Neural progenitor cell (in vitro differentiated cells): ENCODE measurements at places on chromosomes 11 and 22.

GRCh38 chr11:46603704-46604308 lies 10.0 kb upstream of the AMBRA1 start:
- H3K27ac ChIP-seq = no peak overlapping the region
- no peaks in the 10 kb centered on the region for H3K4me1 ChIP-seq
- H3K27me3 ChIP-seq = no peaks in the 10 kb centered on the region
- H3K4me3 ChIP-seq = no peak overlapping the region
- no peak for DNase-seq
- no peaks in the 10 kb centered on the region for H3K36me3 ChIP-seq

- peaks cover 17% of the 10 kb centered on the region for H3K27me3 ChIP-seq
- no peak overlapping the region for H3K4me3 ChIP-seq
- no peaks in the 10 kb centered on the region for H3K4me1 ChIP-seq
These were observed 892.6 kb downstream of the TBC1D22A start for GRCh38 chr22:47654922-47655491.

DNA sequence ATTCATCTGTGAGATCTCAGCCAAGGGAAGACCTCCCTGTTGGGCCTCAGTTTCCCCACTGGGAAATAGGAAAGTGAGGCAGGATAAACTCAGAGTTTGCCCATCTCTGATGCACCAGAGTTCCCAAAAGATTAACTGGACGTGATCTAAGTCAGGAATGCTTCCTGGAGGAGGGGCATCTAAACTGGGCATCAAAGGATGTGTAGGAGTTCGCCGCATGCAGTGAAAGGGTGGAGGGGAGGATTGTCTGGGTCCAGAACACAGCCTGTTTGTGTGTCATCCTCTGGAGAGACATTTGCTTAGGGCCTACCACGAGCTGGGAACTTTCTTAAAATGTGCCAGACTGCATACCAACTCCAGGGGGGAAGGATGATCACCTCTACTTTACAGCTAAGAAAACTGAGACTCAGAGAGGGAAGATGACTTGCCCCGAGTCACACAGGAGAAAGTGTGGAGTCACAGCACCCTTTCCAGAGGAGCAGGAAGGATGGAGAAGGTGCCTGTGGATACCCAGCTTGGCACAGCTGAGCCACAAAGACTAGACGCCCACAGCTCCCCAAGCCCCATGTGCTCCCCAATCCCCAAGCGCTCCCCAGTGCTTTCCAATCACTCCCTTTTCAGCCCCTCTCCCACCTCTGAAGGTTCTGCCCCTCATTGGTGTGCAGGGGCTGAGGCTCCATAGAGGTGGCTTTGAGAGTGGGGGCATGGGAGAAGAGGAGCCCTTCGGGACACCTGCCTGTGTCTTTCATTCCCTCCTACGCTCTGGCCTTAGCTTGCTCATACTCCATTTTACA lies 50.1 kb downstream of the MN1 start:
- H3K27ac ChIP-seq = no peak overlapping the region
- no peak for DNase-seq
- H3K36me3 ChIP-seq = no peaks in the 10 kb centered on the region

- no peak overlapping the region for H3K27ac ChIP-seq
- no peak for DNase-seq
- no peaks in the 10 kb centered on the region for H3K36me3 ChIP-seq
- peaks cover 7% of the 10 kb centered on the region for H3K4me1 ChIP-seq
- H3K4me3 ChIP-seq = no peak overlapping the region
These were observed 10.9 kb downstream of the PRRG4 start for GRCh38 chr11:32840587-32840986.
